Fibroblast of skin of right biceps (primary cell): ENCODE measurements at places on chromosomes 6 and 20.

DNA sequence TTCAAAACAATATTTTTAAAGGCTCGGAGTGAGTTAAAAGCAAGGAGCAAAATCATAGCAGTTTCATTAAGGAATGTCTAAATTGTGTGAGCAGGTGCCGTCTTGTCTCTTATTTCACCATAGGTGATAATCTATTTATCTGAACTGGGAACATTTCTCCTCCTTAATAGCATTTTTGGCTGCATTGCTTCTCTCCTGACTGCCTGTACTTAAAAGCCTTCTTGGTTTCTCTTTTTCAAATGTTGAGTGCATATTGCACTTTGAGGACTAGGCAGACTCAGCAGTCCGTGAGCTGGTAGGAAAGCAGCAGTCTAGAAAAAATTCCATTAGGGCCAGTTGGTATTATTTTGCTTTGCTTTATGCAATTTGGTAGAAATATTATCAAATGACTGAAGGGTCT, 645.9 kb downstream of the GRIK2 start:
- no peak for DNase-seq

DNA sequence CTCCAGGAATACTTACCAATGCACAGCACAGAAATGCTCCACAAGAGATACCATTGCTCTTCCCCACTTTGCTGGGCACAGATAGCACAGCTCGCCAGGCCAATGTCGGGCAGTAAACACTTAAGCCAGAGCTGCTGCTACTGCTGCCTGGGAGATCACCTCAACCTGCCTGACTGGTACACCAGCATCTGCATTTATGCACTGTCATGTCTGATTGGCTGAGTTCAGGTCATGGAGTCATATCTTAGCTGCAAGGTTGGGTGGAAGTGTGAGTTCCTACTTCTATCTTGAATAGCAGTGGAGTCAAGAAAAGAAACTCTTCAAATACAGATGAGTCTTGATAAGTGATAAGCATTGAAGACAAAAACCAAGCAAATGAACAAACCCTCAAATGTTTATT, 10.9 kb upstream of the ADGRF4 start:
- DNase-seq, result no peak

DNA sequence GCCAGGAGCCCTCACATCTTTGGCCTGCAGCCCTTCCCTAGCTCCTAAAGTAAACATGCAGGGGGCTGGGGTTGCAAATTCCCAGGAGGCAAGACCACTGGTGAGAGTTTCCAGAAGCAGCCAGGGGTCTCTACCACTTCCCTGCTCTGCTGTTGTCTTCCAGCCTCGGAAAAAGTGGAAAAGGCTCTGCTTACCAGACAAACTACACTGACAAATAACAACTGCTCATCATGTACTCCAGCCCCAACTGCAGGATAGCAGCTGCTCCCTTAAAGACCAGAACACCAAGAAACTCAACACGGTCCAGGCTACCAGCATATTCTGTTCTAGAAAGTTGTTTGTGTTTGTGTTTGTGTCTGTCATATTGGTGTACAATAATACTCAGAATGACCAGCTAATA, 187.5 kb upstream of the MARCKS start:
- DNase-seq, result no peak

GRCh38 chr6:83589076-83589475, 76.7 kb downstream of the PRSS35 start:
- DNase-seq, result no peak

DNA sequence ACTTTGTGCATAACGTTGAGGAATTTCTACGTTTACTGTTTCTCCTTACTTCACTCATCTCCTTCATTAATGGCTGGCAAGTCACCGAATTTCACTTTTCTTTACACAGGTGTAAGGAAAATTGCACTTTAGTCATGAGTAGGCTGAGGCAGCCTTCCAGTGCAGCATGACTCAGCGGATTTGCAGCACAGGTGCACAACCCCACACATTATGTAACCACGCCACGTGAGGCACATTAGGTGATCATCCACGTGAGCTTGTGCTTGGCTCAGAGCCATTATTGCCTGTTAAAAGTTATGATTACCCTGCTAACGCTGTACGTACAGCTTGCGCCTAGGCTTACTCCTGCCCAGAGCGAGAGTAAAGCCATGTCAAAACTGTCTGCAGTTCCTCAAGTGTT, 158.8 kb downstream of the NKAIN2 start:
- no peak for DNase-seq

GRCh38 chr6:158232316-158233213, 64.4 kb downstream of the GTF2H5 start:
- DNase-seq, result peak; percentile 67

DNA sequence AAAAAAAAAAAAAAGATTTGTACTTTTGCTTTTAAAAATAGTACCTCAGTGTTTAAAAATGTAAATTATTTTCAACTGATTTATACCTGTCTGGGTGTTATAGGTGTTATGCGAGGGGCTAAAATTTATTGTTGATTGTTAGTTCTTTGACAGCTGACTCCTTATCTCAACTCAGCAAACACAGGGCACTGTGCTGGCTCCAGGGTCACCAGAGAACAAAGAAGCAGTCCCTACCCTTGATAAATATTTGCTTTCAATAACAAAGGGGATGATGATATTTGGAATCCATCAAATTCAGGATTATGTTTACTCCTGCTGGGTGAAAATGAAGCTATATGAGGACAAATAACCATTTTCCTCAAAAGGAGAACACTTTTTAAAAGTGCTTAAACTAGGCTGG, 34.2 kb upstream of the KAT14 start:
- no peak for DNase-seq

DNA sequence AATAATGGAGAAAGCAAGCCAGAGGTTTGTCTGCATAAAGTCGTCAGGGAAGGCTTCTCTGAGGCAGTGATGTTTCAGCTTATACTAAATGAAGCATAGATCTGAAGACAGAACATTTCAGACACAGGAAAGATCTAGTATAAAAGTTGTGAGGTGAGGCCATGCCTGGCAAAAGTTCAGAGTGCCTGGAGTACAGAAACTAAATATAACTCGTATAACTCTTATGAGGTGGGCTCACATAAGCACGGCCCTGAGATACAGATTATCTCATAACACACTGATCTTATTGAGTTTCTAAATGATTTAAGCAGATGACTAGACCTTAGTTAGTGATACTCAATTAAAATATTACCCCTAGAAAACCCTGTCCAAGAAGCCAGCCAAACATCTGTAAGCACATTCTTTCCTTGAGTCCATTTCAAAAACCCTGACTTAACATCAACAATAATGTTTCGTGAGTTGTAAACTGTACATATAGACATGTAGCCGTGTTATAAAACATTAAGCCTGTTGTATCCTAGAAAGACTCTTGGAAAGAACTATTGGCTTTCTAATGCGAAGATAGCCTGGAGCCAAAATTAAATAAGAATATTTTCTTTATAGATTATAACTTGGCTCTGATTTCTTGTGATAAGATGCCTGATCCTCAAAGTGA, 667.6 kb downstream of the TENT5A start:
- no peak for DNase-seq

DNA sequence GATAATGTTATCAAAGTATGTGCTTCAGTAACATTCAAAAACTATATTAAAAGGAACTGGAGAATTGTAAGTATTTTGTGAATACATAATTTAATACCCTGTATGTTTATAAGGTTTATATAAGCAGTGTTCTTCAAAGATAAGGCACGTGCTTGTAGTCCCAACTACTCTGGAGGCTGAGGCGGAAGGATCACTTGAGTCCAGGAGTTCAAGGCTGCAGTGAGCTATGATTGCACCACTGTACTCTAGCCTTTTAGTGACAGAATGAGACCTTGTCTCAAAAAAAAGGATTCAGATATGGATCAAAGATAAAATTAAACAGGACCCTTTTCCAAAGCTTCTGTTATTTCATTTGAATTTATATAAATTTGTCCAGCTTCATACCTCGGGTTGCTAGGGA, 17.2 kb downstream of the CSE1L start:
- no peak for DNase-seq

DNA sequence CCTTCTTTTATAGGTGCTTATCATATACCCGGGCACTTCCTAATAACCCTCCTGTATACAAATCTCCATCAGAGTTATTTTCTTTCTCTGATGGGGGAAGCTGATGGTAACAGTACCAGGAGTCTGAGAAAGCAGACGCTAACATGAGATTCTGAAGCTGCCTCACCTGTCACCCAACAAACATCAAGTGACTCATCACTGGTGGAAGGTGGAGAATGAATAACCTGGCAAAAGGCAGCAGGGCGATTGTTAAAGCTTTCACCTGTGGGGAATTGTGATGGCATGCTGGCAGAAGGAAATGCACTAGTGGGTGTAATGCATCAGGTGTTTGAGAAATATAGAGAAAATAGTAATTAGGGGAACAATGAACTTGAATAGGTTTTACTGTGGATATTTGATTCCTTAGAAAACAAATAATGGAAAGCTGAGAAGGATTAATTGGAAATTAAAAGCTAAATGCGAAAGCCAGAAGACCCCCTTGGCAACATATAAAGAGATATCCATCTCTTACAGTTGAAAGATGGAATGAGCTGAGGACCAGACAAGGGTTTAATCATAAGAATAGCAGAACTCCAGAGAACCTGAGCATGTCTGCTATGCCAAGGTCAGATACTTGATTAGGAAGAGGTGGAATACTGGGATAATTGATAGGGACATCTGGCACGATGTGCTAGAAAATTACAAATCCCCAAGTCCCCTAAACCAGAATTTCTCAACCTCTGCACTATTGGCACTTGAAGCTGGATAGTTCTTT, 517.1 kb downstream of the PKHD1 start:
- DNase-seq, result no peak

DNA sequence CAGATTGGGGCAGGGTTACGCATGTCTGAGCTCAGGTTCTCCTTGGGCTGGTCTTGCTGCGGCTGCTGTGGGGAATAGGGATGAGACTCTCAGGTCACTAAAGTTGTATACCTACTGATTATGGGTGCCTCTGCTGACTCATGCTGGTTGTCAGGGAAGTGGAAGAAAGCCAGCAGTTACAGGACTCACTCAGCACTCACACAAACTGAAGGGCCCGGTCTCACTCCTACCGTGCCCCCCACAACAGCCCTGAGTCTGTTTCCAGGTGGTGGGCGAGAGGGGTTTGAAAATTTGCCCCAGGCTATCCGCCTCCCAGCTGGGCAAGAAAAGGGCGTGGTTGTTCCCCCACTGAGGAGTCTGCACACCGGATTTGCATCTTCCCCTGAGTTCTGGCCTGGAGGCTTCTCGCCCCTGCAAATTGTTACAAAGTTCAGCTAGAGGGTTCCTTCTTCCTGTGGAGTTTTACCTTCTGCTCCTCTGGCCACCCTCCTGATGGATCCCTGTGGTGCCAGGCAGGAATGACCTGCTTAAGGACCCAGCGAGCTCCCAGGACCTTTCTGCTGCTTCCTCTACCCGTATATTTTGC, 659.2 kb downstream of the HDGFL1 start:
- DNase-seq, result no peak

DNA sequence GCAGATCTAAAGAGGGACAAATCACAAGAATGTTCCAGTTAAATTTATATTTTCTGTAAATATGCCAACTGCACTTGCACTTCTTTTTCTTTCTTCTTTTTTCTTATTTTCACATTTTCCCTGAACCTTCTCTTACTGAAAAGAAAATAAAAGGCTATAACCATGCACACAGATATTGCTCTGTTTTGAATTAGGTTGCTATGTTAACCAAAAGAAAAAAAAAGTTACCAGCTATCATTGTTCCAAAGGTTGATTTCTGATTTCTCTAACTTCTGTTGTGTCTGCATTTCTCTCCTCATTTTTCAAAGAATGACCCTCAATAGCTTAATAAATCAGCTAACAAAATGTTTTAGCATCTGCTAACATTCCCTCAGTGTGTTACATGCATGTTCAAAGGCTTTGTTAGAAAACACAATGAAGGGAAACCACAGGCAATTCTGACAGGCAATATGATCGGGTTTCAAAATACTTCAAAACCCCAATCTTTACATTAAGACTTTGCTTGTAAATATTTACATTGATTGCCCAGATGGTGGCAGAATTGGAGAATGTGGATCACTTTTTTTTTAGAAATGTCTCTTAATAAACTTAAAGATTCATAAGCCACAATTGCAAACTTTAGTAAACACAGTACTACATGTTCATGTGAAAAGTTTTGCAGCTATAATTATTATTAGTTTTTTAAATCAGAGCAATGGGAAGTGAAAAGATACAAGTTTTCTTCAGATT, 928.3 kb upstream of the FLRT3 start:
- DNase-seq, result no peak
